HCEC 1CT (cell line): ENCODE measurements at places on chromosomes 13 and 19.

GRCh38 chr13:103948426-103948825, 882.2 kb upstream of the SLC10A2 start:
- no peak for DNase-seq

GRCh38 chr13:80931766-80932165, 590.8 kb upstream of the SPRY2 start:
- no peak for DNase-seq

GRCh38 chr13:114027046-114027715, 53.3 kb upstream of the C13orf46 start:
- no peak for DNase-seq

DNA sequence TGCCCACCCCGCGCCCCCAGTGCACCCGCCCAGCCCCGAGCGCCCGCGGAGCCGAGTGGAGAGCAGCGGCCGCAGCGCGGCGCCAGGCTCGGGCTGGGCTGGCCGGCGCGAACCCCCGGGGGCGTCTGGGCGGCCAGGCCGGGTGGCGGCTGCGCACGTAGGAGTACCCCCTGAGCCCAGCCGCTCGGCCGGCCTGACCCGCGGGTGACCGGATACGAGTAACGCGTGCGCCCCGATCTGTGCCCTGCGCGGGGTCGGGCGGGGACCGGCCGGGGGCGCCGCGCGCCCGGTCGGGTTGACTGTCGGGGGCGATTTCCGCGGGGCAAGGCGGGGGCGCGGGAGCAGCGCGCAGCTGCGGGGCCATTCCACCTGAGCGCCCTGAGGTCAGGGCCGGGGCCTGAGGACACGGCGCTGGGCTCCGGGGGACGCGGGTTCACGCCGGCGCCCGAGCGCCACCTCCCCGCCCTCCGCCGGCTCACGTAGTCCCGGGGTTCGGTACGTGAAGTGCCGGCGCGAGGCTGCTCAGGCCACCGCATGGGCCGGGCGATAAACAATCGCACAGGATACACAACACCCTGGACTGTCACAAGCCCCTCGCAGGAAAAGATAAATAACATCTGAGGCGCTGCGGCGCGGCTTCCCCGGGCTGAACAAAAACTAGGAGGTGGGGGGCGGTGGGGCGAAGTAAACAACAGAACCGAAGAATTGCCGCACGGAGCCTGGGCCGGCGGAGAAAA, 37.6 kb upstream of the FLT1 start:
- DNase-seq: no peak

GRCh38 chr19:23799321-23799720, 40.6 kb upstream of the ZNF681 start:
- no peak for DNase-seq

DNA sequence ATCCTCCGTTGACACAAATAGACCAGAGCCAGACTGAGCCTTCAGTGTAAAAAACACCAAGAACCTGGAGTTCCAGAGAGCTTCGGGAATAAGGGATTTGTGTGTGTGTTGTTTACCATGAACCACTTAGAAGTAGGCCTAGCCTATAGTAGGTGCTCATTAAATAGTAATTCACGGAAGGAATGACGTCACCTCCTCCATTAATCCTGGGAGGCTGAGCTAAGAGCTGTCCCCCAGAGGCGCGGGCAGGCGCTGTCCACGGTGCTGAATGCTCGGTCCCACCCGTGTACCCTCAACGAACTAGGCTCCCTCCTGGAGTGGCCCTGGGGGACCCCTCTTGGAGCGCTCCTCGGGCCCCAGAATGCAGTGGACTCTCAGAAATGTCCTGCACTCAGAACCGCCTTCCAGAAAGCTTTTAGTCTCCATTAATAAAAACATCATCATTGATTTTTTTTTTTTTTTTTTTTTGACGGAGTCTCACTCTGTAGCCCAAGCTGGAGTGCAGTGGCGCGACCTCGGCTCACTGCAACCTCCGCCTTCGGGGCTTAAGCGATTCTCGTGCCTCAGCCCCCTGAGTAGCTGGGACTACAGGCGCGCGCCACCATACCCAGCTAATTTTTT, 6.5 kb downstream of the UNC13A start:
- peak; percentile 30 for DNase-seq

GRCh38 chr19:29636553-29637360, 28.5 kb upstream of the PLEKHF1 start:
- no peak for DNase-seq

- DNase-seq: no peak
Measured at GRCh38 chr13:69020120-69020519, 1087.5 kb upstream of the ATXN8OS start.

DNA sequence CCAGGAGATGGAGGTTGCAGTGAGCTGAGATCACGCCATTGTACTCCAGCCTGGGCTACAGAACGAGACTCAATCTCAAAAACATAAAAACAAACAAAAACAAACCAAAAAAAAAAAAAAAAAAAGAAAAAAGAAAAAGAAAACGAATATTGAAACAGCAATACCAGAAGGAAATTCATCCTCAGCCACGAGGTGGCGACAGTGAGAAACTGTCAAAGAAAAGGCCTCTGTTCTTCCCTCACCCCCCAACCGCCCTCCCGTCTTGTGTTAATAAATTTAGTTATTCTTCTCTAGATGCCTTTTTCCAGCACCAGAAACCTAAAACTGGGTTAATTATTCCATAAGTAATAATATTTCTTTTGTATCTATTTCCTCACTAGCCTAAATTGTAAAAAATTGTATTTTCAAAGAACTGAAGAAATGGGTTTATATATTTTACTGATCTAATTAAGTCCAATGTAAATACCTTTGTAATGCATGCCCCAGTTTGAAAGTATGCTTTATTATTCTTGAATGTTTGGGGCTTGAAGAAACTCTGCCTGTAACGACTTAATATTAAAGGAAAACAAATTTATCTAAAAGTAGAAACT, 38.6 kb downstream of the LIG4 start:
- DNase-seq: peak; percentile 5
